ENCODE measurements at places on chromosomes 7 and 10. TPM values are rescaled to one million over a fixed set of nuclear protein-coding genes. Genes with fewer than 3 reads are reported as not detected.

DNA sequence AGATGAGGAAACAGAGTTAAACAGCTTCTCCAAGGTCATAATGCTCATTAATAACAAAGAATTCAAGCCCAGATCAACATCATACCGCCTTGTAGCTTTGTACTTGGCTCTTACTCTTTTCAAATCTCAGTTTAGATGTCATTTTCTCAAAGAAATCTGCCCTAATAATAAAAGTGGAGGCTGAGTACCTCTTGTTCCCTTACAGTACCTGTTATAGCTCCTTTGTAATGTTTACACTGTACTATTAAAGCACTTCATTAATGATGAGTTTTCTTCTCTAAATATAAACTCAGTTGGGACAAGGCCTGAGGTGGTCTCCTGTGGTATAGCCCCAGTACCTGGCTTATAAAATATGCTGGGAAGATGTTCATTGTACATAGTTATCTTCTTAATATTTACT is 7.8 kb downstream of the SMNDC1 start:
- no peak for DNase-seq

GRCh38 chr7:12469568-12469967 is 65.9 kb upstream of the VWDE start:
- DNase-seq = no peak

DNA sequence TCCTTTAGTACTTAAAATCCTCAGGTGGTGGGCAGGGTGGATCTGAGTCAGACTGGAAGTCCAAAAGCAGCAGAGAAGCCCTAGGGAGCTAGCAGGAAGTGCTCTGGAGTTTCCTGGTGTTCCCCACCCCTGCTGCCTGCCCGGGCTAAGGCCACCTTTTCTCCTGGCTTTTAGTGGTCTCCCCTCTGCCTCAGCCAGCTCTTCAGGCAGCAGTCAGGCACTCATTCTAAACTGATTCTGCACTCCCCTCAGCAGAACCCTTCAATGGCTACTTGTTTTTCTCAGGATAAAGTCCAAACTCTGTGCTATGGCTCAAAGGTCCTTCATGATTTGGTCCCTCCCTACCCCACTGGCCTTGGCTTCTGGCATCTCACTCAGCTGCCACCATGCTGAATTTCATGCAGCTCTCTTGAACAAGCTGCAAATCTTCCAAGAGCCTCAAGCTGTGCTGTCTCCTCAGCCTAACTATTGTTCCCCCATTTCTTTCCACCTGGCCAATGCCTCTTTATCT is 28.9 kb upstream of the DNMBP start:
- no peak for DNase-seq

DNA sequence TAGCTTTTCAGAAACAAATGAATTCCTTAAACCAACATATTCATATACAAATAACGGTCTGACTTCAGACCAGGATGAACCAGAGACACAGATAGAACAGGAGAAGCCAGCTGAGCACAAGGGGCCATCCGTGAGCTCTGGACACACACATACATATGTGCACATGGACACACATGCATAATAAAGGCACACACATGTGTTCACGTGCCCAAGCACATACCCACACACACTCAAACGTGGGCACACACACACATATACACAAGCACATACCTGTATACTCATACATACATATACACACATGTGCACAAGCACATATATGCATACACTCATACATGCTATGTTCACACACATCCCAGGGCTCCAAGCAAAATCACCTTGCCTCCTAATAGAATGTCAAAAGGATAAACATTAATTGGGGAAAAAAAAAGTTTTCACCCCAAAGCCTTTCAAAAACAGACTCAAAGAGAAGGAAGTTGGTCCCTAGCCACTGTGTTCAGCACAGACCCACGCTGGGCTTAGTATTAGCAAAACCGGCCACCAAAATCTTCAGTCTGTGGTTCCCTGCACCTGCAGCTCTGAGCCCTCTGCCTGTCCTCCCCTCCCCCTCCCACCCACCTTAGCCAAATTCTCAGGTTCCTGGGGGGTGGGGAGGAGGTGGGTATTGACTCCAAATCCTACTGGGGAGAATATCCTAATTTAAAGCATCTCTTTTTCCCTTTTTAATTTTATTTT is 100.4 kb upstream of the MACROH2A2 start:
- DNase-seq = no peak

DNA sequence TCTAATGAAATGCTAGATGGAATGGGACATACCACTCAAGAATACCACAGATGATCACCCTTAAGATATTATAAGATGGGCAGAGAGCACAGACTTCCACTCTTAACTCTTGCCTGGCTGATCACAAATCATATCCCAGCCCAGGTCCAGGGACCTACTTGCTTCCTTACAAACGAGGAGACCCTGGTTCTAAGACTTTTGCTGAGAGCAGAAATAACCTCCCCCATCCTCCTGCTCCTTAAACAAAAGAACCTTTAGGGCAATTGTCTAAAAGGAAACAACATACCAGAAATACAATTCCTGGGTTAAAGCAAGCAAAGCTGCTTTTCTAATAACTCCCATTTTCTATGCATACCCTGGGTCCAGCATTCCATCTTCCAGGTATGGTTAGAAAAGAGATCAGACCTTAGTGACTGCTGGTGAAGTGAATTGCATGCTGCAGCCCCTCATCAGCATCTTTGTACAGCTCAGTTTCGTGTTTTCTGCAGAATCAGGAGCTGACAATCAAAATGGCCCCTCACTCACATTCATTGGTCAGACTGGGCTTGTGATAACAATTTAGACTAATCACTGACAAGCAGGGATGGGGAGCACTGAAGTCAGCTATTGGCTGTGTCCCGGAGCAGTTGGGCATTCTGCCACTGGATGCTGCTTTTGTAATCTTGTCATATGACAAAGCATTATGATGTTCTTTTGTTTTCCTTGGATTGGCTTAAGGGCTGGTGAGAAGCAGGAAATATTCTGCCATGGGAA is 14.6 kb downstream of the IFIT3 start:
- DNase-seq = no peak

NEUROD6 gene
- polyA plus RNA-seq = not detected

REPIN1 gene
- 123 TPM for polyA plus RNA-seq

C10orf67 gene
- 3.0 TPM for polyA plus RNA-seq

DNA sequence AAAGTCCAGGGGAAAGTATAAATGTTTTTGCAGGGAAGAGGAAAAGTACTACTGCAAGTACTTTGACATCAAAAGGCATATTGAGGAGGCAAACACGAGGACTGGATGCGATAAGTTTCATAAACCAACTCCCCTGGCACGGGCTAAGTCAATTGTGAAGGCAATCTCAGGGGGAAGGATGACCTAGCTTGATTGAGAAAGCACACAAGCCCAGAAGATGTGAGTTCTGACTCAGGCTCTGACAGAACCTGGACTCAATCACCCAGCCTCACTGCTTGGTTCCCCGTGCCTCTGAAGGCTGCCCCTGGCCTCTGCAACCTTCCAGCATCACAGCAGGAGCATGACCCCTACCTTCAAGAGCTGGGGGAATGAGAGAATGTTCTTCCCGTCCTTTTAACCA is 93.2 kb upstream of the ZNF438 start:
- DNase-seq = no peak

LRRC17 gene
- 82.9 TPM for polyA plus RNA-seq

- DNase-seq = no peak
Observed at GRCh38 chr7:158479021-158479663, 108.5 kb downstream of the PTPRN2 start.

DNA sequence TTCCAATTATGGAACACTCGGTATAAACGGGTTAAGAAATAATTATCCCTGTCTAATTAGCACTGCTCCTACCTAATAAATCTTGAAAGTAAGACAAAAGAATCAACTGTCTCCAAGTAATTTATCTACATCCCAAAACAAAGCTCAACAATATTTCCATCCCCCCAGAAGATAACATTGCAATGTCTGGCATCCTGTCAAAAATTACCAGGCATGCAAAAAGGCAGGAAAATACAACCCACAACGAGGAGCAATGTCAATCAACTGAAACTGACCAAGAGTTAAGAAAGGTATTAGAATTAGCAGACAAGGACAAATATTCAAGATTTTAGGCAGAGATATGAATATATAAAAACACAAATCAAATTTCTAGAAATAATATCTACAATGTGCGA is 84.5 kb upstream of the SVIL start:
- no peak for DNase-seq

IFIT3 gene
- polyA plus RNA-seq = 14.8 TPM

DNA sequence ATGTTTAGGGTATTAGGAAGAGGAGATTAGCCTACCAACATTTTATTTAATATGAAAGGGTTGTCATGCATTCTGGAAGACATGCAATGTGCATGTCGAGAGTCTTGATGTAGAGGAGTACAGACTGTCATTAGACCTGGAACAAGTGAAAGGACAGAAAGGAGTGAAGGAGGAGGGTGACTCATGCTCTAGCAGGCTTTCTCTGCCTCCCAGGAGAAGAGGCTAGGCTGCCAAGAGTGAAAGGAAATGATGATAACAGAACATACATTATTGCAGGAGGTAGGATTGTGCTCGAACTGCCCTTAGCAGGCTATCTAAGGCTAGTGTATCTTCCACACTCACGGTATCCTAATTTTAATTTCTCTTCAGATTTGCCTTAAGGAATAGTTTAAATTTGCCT is 228.8 kb downstream of the EXOC4 start:
- DNase-seq = no peak

DNA sequence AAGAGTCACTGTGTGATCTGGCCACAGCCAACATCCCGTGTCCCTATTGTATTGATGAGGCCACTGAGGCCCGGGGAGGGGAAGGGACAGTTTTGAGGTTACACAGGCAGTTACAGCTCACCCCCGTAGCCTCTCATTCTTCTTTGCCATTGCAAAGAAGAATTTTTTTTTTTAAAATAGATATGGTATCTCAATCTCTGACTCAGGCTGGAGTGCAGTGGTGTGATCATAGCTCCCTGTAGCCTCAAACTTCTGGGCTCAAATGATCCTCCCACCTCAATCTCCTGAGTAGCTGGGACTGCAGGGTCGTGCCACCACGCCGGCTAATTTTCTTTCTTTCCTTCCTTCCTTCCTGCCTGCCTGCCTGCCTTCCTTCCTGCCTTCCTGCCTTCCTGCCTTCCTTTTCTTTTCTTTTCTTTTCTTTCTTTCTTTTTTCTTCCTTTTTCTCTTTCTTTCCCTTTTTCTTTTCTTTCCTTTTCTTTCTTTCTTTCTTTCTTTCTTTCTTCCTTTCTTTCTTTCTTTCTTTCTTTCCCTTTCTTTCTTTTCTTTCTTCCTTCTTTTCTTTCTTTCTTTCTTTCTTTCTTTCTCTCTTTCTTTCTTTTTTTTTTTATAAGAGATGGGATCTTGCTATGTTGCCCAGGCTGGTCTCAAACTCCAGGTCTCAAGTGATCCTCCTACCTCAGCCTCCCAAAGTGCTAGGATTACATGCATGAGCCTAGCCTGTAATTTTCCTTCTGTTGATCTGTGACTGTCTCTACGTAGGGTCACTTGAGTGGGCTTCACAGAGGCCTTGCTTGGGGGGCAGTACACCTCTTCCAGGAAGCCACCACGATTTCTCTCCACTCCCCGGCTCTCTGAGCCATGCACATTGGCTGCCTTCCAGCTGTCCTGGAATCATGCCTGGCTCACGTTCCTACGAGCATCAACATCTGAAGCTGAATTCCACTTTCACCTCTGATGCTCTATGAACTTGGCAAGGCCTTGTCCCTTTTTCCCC is 31.3 kb downstream of the TMEM270 start:
- DNase-seq = no peak

- DNase-seq = no peak
Observed at GRCh38 chr7:90459888-90460287, 9.6 kb upstream of the PTTG1IP2 start.

DNA sequence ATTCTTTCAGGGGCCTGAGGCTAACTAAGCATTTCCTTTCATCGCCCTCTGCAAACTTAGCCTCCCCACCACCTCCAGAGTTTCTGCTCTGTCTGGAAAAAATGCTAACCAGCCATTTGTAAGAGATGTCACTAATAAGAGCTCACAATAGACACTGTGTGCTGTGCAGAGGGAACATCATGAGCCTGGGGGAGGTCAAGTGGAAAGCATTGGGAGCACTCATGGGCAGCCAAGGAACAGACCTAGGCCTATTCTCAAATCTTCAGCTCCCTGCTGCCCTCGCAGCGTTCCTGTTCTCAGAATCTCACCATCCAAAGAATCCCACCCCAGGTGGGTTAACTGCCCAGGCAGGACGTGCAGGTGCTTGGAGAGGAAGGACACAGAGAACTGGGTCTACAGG is 27.1 kb upstream of the GPAM start:
- no peak for DNase-seq

GRCh38 chr7:13628239-13629001 is 361.0 kb downstream of the ETV1 start:
- no peak for DNase-seq

GRCh38 chr10:46294641-46295220 is 7.9 kb downstream of the ANTXRL start:
- DNase-seq = no peak
